ENCODE measurements at places on chromosomes 13 and 19.
A peak's percentile ranks its signal among the peaks of the same experiment; 100 is the strongest.

GRCh38 chr13:37561031-37561430 is 37.5 kb downstream of the POSTN start:
- no peak for DNase-seq

- no peak for DNase-seq
Observed at GRCh38 chr19:6232601-6233055, 47.1 kb downstream of the MLLT1 start.

- DNase-seq, result no peak
Observed at GRCh38 chr13:99687723-99688397, 186.6 kb downstream of the TM9SF2 start.

- no peak for DNase-seq
Observed at GRCh38 chr13:111005808-111006505, 91.1 kb upstream of the ANKRD10 start.

- DNase-seq, result no peak
Observed at GRCh38 chr13:76717092-76717491, 169.1 kb downstream of the KCTD12 start.

DNA sequence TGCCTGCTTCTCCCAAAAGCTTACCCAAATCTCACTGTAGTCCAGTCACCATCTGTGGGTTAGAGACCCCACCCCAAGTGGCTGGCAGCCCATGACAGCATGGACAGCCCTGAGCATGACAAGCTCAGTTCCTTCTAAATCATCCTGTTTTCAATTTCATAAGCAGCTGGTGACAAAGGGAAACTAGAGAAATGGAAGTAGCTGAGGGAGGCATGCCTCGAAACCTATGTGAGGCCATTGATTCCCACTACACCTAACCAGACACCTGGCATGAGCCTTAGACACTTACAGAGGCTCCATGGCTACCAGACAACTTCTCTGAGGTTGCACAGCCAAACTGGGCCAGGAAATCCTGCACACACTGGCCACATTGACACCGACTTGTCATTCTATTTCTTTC is 56.2 kb downstream of the ABCC4 start:
- DNase-seq, result no peak

DNA sequence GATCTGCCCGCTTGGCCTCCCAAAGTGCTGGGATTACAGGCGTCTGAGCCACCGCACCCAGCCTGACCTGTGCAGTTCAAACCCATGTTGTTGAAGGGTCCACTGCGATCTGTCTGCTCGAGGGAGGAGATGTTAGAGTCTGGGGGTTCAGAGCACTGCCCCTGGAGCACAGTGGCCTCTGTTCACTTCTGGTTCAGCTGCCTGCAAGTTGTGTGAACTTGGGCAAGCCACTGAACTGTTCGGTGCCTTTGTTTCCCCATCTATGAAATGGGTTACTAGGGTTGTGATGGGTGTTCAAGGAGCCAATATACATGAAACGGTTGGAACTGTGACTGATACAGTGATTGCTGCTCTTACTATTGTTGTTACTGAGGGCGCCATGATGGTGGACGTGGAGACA is 1.7 kb downstream of the PLIN5 start:
- no peak for DNase-seq

GRCh38 chr19:2492870-2493269 is 16.9 kb downstream of the GADD45B start:
- no peak for DNase-seq

DNA sequence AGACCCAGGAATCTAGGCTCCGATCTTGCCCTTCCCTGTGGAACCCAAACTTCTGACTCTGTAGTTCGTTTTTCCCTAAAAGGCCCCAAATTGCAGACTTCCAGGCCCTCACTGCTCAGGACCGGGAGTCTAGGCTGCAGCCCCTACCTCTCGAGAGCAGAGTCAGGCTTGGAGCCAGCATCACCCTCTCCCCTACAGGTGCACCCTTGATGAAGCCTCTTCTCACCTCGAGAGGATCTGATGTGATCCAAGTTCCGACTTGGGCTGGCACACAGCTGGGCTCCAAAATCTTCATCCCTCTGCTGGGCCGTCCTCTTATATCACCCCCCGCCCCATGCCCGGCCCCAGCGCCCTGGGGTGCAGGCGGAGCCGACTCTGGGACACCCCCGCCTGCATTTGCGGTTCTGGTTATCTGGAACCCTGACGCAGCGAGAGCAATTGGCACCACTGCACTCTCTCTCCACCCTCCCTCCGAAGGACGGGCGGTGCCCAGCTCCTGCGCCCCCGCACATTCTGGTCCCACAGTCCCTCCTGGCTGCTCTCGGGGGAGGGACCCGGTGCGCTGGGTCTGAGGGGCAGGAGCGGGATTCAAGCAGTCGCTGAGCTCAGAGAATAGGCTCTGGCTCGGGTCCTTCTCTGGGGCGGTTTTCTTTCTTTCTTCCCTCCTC is at the start of gene KLK7:
Gene KLK7, minus strand, starts transcription at position 293 of the 668 bp plus-strand sequence. CDS start 1,518 bp downstream, outside the sequence.
- peak; percentile 34 for DNase-seq

DNA sequence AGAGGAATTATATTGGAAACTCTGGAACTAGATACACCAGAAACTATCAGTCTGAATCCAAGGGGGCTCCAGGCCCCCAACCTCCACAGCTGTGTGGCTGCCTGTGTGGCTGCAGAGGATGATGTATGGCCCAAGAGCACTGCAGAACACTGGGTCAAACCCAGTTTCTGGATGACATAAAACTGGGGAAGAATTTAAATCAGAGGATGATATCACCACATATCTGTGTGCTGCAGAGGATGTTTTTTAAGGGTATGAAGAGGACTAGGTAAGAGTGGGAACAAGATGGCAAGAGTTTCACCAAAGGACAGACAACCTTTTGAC is 226.4 kb downstream of the SUCLA2 start:
- DNase-seq, result no peak

DNA sequence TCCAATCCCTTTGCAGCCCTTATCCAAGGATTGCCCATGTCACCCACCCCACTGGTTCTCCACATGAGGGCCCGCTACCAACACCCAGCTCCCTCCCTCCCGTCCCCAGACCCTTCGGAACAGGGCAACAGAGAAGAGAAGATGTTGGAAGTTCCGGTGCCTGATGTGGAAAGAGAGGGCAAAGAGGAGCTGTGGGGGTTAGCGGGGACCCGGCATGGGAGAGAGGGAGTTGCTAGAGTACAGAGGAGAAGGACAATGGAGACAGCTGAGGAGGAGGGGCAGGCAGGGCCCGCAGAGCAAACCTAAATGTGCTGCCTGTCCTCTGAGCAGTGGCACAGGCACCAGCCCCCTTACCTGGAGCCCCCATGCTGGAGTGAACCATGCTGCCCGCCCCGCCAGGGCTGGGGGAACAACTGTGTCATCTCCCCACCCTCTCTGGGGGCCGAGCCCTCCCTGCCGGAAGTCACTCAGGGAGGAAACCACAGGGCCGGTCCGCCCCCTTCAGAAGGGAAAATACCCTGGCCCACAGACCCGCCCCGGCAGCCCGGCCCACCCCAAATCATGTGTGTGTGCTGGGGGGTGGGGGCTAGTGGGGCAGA is at the start of gene POU2F2:
Gene POU2F2, minus strand, starts transcription at position 417 of the 599 bp plus-strand sequence. Its CDS starts 35 bp downstream, at position 382.
- DNase-seq, result no peak

GRCh38 chr19:18263324-18264136 is 10.7 kb downstream of the IQCN start:
- DNase-seq, result no peak

DNA sequence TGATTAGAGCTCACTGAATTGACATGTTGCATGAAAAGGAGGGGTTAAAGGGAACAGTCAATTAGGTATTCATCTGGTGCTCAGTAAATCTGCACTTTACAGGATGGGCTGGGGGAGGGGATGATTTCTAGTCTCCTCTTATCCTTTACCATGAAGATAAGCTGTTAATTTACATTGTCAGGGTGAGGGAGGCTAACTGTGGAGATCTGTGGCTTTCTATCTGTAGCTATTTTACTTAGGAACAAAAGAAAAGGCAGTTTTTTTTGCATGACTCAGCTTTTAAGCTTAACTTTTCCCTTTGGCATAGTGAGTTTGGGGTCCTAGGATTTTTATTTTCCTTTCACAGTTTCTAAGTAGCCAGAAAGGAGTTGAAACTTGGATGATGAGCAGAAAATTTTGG is 253.3 kb downstream of the LMO7 start:
- DNase-seq, result no peak

DNA sequence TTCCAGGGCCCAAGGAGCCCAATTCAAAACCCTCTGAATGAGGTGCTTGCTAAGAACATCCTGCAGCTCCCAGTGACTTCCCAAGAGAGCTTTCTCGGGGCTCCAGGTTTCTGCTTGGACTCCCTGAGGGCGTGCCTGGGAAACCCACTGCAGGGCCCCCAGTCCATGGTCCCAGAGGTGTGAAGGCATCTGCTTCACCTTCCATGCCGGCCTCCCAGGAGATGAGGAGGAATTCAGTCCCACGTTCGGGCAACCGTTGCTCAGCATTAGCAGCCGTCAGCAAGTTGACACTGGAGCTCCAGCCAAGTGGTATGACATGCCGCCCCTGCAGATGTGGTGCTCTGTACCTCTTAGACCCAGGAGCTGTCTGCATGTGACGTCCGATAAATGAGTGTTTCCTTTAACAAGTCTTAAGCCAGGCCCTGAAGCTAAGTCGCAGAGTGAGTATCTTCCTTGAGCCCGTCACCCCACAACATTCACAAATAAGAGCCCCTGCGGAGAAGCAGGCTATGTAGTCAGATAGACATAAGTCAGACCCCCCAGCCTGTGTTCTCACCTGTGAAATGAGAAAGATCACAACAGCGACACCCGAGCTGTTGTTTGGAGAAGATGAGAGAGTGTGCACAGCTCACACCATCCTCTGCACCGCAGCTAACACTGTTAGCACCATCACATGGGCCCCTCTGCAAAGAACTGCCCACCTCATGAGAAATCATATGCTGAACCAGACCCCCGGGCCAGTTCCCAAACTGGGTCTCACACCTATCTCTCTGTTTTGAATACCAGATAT is 150.3 kb downstream of the KATNAL1 start:
- no peak for DNase-seq

All from SW480 (cell line).